Activated CD8-positive, alpha-beta T cell treated with anti-CD3 and anti-CD28 coated beads, Interleukin-2, amount 10 ng/mL, durations not matched to agents 7 days and 5 days (primary cell): ENCODE measurements at places on chromosomes 11 and 22. TPM values are rescaled to one million over a fixed set of nuclear protein-coding genes. Genes with fewer than 3 reads are reported as not detected.

SSH3 gene
- 12.0 TPM for total RNA-seq

GRCh38 chr11:75029836-75030631 lies 41.3 kb downstream of the NEU3 start:
- no peak overlapping the region for H3K27ac ChIP-seq
- H3K4me1 ChIP-seq = no peaks in the 10 kb centered on the region
- no peak overlapping the region for H3K4me3 ChIP-seq
- DNase-seq = no peak
- no peaks in the 10 kb centered on the region for H3K27me3 ChIP-seq
- H3K36me3 ChIP-seq = no peaks in the 10 kb centered on the region

GRCh38 chr11:50275133-50275532 lies 242.5 kb downstream of the OR4C45 start:
- H3K4me3 ChIP-seq = no peak overlapping the region
- no peaks in the 10 kb centered on the region for H3K36me3 ChIP-seq
- no peaks in the 10 kb centered on the region for H3K27me3 ChIP-seq
- DNase-seq = no peak

PKDREJ gene
- total RNA-seq = not detected

EHF gene
- not detected for total RNA-seq

GRCh38 chr22:47388778-47389177 lies 626.3 kb downstream of the TBC1D22A start:
- H3K36me3 ChIP-seq = no peaks in the 10 kb centered on the region
- no peaks in the 10 kb centered on the region for H3K4me1 ChIP-seq

GRCh38 chr11:819943-820649 lies 1.4 kb downstream of the PNPLA2 start:
- H3K36me3 ChIP-seq = peaks cover 9% of the 10 kb centered on the region
- H3K4me3 ChIP-seq = peak overlapping the region; percentile 80
- no peaks in the 10 kb centered on the region for H3K27me3 ChIP-seq

DNA sequence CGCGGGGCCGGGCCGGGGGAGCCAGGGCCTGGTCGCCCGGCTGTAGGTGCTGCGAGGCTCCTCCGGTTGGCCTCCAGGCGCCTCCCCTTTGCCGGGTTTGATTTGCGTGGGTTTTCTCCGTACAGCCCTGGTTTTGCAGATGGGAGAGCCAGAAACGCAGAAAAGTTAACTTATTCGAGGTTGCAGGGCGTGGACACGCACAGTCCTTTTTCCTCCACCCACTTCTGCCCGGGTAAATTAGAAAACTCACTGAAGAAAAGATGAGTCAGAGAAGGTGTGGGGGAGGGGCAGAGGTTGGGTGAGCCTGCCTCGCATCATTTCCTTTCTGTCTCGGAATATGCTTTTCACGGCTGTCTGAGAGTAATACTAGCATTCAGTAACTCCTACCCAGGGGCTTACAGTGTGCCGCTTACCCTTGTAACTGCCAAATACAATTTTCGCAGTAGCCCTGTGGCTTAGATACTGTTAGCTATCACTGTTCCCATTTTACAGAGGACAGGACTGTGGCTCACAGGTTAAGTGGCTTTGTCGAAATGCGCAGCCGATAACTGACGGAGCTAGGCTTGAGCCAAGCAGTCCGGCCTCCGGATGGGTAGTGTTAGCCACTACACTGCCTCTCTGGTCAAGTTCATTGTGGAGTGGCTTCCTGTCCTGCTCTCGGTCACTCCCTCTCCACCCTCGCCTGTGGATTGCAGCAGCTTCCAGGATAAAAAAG lies 812 bp downstream of the FADD start:
- DNase-seq = peak; percentile 93
- H3K4me3 ChIP-seq = peak overlapping the region; percentile 93
- H3K36me3 ChIP-seq = peaks cover 42% of the 10 kb centered on the region

- no peaks in the 10 kb centered on the region for H3K4me1 ChIP-seq
- H3K27me3 ChIP-seq = no peaks in the 10 kb centered on the region
- H3K27ac ChIP-seq = no peak overlapping the region
- H3K4me3 ChIP-seq = no peak overlapping the region
These were observed 162.8 kb downstream of the ST3GAL4 start for GRCh38 chr11:126518071-126518971.

DNA sequence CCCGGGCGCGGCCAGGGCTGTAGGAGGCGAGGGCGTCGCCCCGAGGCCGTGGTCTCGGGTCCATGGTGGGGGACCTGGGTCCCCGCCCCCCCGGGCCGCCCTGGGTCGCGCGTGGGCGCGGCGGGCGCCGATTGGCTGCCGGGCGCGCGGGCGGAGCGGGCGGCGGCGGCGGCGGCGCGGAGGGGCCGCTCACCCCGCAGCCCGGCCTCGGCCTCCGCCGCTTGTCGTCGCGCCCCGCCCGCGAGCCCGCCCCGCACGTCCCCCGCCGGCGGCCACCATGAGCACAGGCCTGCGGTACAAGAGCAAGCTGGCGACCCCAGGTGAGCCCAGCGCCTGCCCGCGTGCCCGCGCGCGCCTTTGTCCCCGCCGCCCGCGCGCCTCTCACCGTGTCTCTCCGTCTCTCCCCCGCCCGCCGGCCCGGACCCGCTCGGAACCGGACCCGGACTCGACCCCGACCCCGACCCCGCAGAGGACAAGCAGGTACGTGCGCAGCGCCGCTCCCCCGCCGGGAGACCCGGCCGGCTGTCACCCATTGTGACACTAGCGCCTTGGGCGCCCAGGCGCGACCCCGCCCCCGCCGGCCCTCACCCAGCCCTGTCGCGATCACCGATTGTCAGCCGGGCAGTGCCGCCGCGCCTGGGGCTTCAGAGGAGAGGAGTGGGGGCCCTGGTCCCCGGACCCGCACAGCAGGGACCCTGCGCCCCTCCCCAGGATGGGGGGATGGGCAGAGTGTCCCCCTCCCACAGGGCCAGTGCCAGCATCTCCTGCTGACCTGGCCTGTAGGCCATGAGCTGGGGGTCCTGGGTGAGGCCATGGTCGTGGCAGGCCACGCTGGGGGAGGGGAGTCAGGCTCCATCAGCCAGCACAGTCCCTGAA lies at the start of gene SEPTIN5:
Gene SEPTIN5, plus strand, starts transcription at position 192 of the 876 bp plus-strand sequence. Its CDS starts 86 bp downstream, at position 278.
- peak within 1 kb of the TSS; percentile 48 for H3K4me3 ChIP-seq
- H3K27me3 ChIP-seq = peaks cover 27% of the 10 kb centered on the region
- DNase-seq = no peak
- no peak within 1 kb of the TSS for H3K27ac ChIP-seq

GRCh38 chr11:69198891-69199582 lies 43.3 kb downstream of the SMIM38 start:
- no peaks in the 10 kb centered on the region for H3K36me3 ChIP-seq
- no peak overlapping the region for H3K27ac ChIP-seq
- DNase-seq = no peak
- no peaks in the 10 kb centered on the region for H3K27me3 ChIP-seq
- no peaks in the 10 kb centered on the region for H3K4me1 ChIP-seq
- no peak overlapping the region for H3K4me3 ChIP-seq

TOP3B gene
- 47.3 TPM for total RNA-seq

HBG2 gene
- not detected for total RNA-seq

PAK1 gene
- 91.5 TPM for total RNA-seq

DNA sequence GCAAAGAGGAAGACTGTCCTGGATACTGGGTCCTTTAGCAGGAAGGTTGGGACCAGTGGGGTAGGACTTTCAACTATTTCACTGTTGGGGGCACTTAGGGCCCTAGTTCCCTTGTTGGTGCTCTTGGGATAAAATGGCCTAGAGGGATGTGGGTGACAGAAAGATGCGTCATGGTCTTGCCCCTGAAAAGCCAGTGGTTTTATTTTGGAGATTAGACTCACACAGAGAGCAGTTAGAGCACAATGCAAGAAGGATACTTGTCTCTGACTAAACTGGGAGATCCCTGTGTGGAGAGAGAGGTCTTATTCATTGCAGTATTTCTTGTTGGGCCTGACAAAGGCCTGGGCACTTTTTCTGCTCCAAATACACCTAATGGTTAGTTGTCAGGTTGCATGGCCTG lies 22.6 kb upstream of the MRGPRX2 start:
- H3K27me3 ChIP-seq = peaks cover 17% of the 10 kb centered on the region
- no peaks in the 10 kb centered on the region for H3K36me3 ChIP-seq
- DNase-seq = no peak
- H3K4me1 ChIP-seq = no peaks in the 10 kb centered on the region
- H3K27ac ChIP-seq = no peak overlapping the region
- no peak overlapping the region for H3K4me3 ChIP-seq

DNA sequence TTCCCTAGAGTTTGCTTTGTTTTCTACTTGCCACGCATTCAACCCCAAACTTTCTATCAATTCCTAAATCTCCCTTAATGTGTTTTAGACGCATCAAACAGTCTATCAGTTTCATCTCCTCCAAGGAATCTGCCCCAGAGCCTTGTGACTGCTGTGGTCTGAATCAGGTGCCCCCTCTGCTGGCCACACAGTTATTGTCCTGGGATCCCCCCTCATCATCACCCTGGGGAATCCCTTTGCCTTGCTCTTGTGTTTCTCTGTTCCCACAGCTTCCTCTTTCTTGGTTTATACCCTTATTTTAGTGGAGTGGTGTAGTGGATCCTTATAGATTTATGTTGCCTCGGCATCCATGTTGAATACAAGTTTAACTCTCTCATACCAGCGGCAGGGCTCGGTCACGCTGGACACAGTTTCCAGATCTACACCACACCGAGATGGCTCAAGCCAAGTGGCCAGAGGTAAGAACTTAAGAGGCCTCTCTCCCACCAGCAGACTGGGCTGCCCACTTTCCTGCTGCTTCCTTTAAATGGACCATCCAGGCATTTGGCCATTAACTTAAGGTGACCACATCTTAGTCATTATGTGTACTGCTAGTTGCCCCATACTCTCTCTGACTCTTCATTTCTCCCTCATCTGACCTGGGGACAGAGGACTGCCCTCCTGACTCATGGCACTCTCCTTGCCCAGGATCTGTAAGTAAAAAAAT lies 8.2 kb downstream of the UPB1 start:
- no peak overlapping the region for H3K4me3 ChIP-seq
- peaks cover 6% of the 10 kb centered on the region for H3K27me3 ChIP-seq
- no peak overlapping the region for H3K27ac ChIP-seq
- H3K36me3 ChIP-seq = no peaks in the 10 kb centered on the region

IRAG1 gene
- not detected for total RNA-seq

- DNase-seq = no peak
- peaks cover 92% of the 10 kb centered on the region for H3K4me1 ChIP-seq
- H3K36me3 ChIP-seq = peaks cover 10% of the 10 kb centered on the region
- no peaks in the 10 kb centered on the region for H3K27me3 ChIP-seq
These were observed 103.7 kb downstream of the ZBTB16 start for GRCh38 chr11:114163229-114163631.

NXPE4 gene
- total RNA-seq = not detected

DNA sequence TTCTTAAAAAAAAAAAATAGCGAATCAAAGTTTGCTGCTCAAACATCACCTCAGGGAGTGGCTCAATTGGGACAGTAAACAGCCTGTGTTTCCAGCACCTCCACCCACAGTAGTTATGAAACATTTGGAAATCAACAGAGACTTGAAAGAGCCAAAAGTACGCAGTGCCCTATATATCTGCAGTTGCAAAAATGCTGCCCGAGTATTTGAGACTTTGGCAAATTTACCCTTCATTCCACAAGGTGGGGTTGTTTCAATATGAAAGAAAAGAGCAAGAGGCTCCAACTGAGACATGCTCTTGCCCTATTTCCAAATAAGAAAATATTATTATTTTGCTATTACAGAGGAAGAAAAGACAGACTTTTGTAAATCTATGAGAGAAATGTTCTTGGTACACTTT lies 851.1 kb upstream of the RAG2 start:
- DNase-seq = no peak
- H3K4me1 ChIP-seq = no peaks in the 10 kb centered on the region
- H3K27me3 ChIP-seq = no peaks in the 10 kb centered on the region
- no peak overlapping the region for H3K4me3 ChIP-seq

HIPK3 gene
- 36.9 TPM for total RNA-seq

DNA sequence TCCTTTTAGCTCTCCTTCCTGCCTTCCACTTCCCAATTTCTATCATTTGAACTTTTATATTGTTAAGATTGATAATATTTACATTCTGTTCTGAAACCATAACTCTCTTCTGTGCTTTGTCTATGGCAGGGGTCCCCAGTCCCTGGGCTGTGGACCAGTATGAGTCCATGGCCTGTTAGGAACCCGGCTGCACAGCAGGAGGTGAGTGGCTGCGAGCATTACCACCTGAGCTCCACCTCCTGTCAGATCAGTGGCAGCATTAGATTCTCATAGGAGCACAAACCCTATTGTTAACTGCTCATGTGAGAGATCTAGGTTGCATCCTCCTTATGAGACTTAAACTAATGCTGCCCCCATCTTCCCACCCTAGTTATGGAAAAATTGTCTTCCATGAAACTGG lies 48.4 kb upstream of the HEPHL1 start:
- H3K36me3 ChIP-seq = no peaks in the 10 kb centered on the region
- peaks cover 7% of the 10 kb centered on the region for H3K27me3 ChIP-seq
- no peak for DNase-seq
- no peaks in the 10 kb centered on the region for H3K4me1 ChIP-seq
- H3K27ac ChIP-seq = no peak overlapping the region

ADSL gene
- 109 TPM for total RNA-seq

PKNOX2 gene
- not detected for total RNA-seq

GRCh38 chr22:23909296-23909898 lies 15.2 kb downstream of the MIF start:
- no peak overlapping the region for H3K27ac ChIP-seq
- no peak overlapping the region for H3K4me3 ChIP-seq
- H3K27me3 ChIP-seq = no peaks in the 10 kb centered on the region
- H3K36me3 ChIP-seq = peaks cover 13% of the 10 kb centered on the region
- peaks cover 34% of the 10 kb centered on the region for H3K4me1 ChIP-seq

DNA sequence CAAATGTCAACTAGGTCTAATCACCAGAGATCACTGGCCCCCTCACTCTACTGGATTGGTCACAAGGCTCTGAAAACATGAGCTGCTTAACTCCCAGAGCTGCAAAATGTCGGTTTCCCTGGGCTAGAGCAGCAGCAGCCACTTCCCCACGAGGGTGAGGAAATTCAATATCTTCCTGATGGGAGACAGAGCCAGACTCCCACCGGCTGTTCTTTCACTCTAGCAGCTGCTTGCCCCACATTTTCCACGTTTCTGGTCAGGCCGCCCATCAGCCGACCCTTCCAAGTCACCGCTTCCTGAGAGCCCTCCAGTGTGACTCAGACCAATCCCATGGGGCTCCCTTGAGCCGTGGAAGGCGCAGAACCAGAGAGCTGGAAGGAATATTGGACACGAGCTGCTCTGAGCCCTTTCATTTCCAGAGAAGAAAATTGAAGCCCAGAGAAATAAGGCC lies 227.0 kb downstream of the ADAMTS15 start:
- H3K36me3 ChIP-seq = no peaks in the 10 kb centered on the region
- no peak overlapping the region for H3K4me3 ChIP-seq
- no peak overlapping the region for H3K27ac ChIP-seq
- no peaks in the 10 kb centered on the region for H3K4me1 ChIP-seq

ANO3 gene
- total RNA-seq = not detected

GRCh38 chr11:120832481-120833238 lies 191.2 kb upstream of the TBCEL start:
- no peak for DNase-seq
- no peaks in the 10 kb centered on the region for H3K36me3 ChIP-seq
- H3K4me1 ChIP-seq = no peaks in the 10 kb centered on the region
